ENCODE measurements at places on chromosomes 6 and 20.

DNA sequence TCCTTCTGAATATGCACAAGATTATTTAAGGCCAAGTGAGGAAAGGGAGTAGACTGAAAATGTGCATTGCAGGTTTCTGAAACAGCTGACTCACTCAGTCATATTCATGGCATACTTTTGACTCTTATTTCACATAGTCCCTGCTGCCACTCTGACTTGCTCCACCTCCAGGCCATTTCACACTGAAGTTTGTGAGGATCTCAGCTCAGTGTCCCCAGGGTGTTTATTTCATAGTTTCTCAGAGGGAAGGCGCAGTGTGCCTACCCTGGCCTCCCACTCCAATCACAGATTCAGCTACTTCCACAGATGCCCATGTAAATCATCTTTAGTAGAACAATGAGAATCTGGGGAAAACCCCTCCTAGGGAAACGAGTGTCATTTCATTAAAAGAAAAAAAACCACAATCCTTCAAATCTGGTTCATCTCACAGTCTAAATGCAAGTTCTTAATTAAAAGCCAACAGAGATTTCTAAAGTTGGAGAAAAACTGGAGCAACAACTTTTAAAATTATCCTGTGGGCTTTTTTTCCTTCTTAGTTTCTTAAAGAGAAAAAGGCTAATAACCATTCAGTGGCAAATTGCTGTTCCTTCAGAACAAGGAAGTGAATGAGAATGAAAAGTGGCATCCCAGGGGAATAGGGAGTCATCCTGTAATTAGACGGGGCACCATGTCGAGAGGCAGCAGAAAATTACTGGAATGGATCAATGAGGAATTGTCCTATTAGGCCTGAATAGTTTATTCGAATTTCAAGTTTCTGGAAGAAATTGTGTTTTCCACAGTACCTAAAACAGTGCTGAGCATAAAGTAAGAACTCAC is 133.6 kb downstream of the TFAP2B start:
- no peak for DNase-seq

GRCh38 chr20:3423126-3423525 is 15.7 kb upstream of the DNAAF9 start:
- DNase-seq, result no peak

GRCh38 chr6:85368631-85369030 is 81.3 kb upstream of the NT5E start:
- no peak for DNase-seq

- DNase-seq, result no peak
These were observed 57.4 kb downstream of the NCOA6 start for GRCh38 chr20:34768096-34768495.

GRCh38 chr6:57262488-57262887 is 40.4 kb upstream of the RAB23 start:
- peak; percentile 20 for DNase-seq

DNA sequence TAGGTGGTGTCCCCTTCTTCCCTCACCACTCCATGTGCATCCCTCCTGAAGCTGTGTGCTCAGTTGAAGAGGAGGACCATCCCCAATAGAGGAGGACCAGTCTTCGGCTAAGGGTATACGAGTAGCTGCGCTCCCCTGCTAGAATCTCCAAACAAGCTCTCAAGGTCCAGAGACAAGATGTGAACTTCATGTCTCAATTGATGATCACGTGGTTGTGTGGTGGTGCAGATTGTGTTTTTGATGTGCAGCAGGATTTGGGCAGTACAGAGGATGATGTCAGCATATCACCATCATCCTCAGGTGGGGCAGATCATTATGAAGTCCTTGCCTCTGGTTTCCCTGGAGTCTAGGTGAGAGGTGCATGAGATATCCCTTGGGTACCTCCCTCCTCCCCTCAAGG is 20.0 kb upstream of the DDR1 start:
- no peak for DNase-seq

DNA sequence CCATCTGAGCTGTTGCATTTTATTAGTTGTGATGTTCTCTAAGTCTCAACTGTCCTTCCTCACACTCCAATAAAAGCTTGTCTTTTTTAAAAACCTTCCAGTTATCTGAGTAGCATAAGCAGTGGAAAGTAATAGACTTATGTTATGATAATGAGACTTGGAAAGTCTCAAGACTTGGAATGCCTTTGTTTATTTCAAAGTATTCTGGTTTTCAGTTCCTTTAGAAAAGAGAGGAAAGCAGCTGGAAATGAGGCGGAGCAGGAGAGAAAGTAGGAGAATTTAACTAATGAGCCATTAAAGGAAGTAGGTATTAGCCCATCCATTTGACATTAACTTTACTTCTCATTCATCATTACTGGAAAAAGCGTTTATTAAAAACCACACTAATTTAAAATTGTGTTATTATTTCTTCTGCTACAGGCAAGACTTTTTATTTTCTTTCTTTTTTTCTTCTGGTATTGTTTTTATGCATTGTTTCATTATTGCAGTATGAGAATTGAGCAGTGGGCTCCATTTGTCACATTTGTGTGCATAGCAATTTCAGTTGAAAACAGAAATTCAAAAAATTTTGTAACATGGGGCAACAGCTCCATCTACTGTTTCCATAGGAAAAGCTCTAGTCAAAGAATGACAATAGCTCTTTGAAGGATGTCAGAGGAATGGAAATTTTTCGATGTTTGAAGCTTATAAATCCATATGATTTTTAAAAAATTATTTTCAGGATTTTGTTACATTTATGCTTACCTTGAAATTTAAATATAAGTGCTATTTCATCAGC is 194.8 kb downstream of the COL9A1 start:
- no peak for DNase-seq

DNA sequence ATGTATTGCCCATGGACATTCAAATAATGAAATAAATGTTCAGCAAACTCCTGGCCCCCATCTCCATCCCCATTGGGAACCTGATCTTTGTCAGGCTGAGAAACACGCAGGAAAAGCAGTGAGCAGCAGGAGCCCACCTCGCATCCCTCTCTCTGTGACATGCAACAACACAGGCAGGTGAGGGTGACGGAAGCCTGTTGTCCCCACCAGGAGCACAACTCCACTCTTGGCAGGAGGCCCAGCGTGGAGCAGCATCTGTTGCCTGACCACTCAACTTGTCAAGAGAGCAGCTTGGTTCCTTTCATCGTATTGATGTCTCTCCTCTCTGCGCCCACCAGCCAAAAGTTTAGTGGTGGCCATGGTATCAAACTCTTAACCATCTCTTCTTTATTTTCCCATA is 586.9 kb upstream of the ARID1B start:
- no peak for DNase-seq

GRCh38 chr20:44117296-44118184 is 69.4 kb downstream of the JPH2 start:
- no peak for DNase-seq

GRCh38 chr20:22904386-22904785 is 130.7 kb upstream of the SSTR4 start:
- no peak for DNase-seq

- no peak for DNase-seq
These were observed 497.4 kb upstream of the SULF2 start for GRCh38 chr20:48282591-48283228.

DNA sequence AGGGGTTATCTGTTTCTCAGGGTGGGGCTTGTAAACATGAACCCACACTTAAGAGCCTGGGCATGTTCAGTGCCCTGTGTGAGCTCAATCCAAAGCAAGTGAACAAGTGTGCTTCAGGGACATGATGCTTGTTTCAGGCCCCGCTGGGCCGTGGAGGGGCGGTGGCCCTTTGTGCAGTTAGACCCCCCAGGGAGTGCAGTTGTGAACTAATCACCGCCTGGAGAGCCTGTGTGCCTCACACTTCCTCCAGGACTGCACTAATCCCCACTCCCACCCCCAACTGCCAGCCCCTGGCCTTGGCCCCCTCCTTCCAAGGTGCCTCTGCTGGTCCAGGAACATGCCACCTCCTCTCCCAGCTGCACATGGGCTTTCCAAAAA is 58.1 kb downstream of the RREB1 start:
- DNase-seq, result no peak

GRCh38 chr6:162178666-162179065 is 548.9 kb downstream of the PRKN start:
- DNase-seq, result no peak

DNA sequence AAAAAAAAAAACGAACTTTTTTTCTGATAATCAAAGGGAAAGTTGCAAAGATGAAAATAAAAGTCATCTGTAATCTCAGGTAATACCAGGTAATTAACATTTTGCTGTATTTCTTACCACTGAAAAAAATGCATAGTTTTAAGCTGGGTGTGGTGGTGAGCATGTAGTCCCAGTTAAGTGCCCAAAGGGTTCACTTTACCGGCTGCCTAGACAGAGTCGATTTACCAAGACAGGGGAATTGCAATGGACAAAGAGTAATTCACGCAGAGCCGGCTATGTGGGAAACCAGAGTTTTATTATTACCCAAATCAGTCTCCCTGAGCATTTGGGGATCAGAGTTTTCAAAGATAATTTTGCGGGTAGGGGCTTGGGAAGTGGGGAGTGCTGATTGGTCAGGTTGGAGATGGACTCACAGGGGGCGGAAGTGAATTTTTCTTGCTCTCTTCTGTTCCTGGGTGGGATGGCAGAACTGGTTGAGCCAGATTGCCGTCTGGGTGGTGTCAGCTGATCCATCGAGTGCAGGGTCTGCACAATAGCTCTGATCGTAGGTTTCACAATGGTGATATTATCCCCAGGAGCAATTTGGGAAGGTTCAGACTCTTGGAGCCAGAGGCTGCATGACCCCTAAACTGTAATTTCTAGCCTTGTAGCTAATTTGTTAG is 51.9 kb downstream of the RPF2 start:
- no peak for DNase-seq

GRCh38 chr20:53061192-53062108 is 89.3 kb downstream of the TSHZ2 start:
- DNase-seq, result no peak

GRCh38 chr20:52179331-52180179 is 12.0 kb downstream of the ZFP64 start:
- no peak for DNase-seq

GRCh38 chr6:108733706-108734265 is 114.4 kb upstream of the ARMC2 start:
- no peak for DNase-seq

DNA sequence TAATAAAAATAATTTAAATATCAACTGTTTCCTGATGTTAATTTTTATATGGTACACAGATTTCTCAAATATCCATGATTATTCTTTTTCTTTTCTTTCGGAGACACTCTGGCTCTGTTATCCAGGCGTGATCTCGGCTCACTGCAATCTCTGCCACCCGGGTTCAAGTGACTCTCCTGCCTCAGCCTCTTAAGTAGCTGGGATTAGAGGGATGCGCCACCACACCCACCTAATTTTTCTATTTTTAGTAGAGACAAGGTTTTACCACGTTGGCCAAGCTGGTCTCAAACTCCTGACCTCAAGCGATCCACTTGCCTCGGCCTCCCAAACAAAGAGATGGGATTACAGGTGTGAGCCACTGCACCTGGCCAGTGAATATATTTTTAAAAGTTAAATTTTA is 20.5 kb downstream of the ROMO1 start:
- no peak for DNase-seq

- DNase-seq, result no peak
These were observed 11.0 kb downstream of the PANK2 start for GRCh38 chr20:3900187-3900604.

- no peak for DNase-seq
These were observed 68.7 kb downstream of the TOX2 start for GRCh38 chr20:43983359-43983758.

- no peak for DNase-seq
These were observed 202.5 kb downstream of the ISM1 start for GRCh38 chr20:13423472-13424173.

DNA sequence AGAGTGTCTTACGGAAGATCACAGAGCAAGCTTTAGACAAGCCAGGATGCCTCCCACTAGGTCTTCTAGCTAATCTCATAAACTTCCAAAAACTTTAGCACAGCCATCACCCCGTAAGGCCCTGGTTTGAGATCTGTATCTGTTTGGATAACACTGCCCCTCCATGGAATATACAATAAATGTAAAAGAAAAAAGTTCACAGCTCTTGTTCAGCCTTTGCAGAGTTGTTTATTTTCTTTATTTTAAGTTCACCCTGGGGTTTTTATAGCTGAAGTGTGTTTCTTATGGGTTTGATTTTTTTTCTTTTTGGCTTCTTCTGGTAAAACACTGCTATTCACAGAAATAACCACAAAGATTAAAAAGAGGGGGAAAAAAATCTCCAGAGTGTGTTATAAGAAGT is 125.6 kb downstream of the EYA2 start:
- DNase-seq, result no peak

DNA sequence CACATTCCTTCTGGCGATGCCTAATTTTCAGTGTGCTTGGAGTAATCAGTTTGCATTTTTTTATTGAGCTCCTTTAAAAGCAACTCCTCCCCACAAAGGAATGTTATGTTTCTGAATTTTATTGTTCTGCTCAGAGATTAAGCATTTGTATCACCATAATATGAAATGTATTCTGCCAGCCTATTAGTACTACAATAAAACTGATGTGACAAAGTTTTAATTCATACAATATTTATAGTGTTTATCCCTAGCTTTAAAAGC is 236.9 kb upstream of the ASCC3 start:
- no peak for DNase-seq

GRCh38 chr6:5486214-5486613 is 224.9 kb downstream of the FARS2 start:
- DNase-seq, result no peak

- DNase-seq, result no peak
These were observed 99.9 kb downstream of the NFATC2 start for GRCh38 chr20:51442602-51443001.

- no peak for DNase-seq
These were observed 135.3 kb downstream of the SOBP start for GRCh38 chr6:107625264-107625663.

DNA sequence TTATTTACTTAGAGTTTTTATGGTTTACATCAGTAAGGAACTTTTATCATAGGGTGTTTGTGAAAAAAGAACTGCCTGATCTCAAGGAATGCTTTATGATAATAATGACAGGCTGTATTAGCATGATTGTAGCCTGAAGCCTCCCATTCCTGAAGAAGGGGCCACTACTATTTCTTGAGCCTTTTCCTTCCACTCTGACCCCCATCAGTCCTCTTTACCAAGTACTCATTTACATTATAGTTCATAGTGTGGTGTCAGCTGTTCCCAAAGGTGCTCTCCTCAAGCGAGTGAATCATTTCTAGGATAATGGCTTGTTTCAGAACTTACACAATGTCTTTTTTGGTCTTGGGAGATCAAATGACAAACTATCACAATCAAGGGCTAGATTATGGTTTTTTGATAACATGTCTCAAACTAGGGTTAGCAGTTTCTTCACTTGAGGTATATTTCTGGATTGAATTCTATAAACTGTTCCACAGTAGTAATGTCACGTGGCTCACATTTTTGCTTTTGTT is 283.6 kb downstream of the CDKAL1 start:
- DNase-seq, result no peak

DNA sequence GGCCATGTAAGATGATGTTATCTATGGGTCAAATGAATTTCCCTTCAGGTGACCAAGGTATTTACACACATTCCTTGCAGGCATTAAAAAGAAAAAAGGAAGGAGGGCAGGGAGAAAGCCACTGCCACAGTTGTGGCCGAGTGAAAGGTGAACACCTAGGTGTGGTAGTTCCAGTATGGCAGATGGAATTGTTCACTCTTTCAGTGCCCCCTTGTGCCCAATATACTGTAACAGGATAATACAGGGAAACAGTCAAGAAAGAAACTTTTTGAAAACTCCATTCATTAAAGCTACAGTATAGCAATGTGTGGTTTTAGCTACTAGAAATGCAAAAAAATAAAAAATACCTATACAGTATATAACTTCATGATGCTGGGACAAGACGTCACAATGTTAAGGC is 52.1 kb downstream of the BMP2 start:
- no peak for DNase-seq

- no peak for DNase-seq
These were observed 17.8 kb downstream of the BTBD3 start for GRCh38 chr20:11935212-11936154.

Measured in nucleus accumbens (tissue), 56 donors.